CD4-positive, alpha-beta T cell treated with Interleukin-6 at 100 ng/mL for 8 hours (primary cell): ENCODE measurements at places on chromosomes 6 and 20.

DNA sequence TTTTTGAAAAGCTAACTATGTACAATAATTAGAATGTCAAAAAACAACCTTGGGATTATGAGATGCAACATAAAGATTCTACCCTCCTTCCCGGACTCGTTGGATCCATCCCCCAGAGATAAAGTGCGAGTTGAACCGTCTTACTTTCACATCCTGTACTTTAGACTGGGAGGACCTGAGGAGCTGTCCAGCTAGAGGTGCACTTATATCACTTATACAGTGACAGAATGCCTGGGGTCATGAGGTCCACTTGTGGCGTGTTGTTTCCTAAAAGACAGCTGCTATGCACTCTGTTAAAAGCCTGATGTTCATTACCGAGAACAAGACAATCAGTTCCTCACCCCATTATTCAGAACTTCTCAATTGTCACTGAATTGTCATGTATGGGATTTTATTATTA, 2.1 kb downstream of the CDS2 start:
- no peak for DNase-seq

GRCh38 chr6:144564202-144564601, 279.1 kb downstream of the UTRN start:
- DNase-seq = no peak

- DNase-seq = no peak
These were observed 57.2 kb downstream of the C6orf58 start for GRCh38 chr6:127634178-127634577.

DNA sequence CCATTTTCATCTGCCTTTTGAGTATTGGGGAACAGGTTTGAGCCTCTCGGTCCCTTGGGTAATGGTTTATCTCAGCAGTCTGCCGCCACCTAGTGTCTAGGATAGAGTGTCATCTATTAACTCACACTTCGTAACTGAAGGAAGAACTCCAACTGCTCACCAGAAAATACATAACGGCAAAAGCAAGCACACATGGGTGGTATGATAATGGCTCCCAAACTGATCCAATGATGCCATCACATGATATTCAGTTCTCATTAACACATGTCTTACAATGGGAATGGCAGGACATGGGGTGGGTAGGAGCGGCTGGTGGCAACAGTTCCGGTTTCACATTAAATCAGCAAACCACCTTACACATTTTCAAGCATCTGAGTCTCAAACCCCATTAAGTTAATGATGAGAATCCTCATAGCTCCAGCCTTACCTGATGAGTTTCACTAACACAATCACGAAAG, 110.7 kb upstream of the PHACTR1 start:
- peak; percentile 10 for DNase-seq

DNA sequence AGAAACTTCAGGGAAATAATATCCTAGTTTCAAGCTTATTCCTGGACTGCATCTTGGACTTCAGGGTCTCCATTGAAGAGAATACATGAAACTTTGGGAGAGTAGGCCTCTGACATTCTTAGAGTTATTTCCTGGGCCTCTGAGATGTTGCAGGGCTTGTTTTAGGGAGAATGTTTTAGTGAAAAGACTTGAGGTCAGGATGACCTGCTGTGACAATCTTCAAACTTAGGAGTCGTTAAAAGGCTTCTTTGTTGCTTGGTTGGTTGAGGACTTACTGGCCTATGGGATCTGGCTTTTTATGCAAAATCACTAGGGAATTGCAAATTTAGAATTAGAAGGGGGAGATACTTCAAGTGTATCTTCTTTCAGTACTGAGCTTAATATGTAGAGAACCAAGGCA, 613.2 kb upstream of the FLRT3 start:
- DNase-seq = no peak

DNA sequence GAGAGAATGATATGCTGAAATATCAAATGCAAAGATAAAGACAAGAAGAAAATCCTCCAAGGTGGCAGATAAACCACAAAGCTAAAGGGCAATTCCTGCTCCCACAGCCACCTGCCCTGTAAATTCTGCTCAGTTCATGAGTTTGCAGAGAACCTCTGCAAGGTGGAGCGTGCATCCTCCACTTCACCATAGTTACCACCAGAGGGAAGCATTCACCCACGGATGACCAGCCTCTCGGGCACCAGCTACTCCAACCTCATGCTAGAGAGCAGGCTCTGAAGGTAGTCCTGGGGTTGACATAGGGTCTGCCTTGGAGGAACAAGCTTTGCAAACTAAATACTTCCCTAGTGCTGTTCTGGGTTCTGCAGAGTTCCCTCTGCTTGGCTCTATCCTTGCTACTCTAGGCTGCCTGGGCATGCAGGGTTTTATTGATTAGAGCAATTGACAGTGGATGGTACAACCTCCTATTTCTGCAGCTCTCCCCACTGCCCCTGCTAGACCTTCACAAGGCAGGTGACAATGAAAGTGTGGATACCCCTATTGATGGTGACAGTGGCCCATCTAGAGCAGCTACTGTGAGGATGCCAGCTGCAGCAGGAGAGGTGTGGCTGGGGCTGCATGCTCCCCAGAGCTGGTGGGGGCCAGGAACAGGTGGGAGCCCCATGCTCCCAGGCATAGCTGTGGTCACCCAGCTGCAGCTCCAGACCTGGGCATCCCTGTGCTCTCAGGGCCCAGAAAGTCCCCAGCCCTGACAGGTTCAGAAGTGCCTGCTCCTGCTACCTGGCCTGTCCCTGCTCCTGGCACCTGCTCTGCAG, 51.1 kb downstream of the GGTLC1 start:
- peak; percentile 65 for DNase-seq

GRCh38 chr6:36769676-36770499, 69.4 kb downstream of the CPNE5 start:
- DNase-seq = peak; percentile 36

GRCh38 chr6:12083763-12084162, 71.7 kb downstream of the HIVEP1 start:
- no peak for DNase-seq

DNA sequence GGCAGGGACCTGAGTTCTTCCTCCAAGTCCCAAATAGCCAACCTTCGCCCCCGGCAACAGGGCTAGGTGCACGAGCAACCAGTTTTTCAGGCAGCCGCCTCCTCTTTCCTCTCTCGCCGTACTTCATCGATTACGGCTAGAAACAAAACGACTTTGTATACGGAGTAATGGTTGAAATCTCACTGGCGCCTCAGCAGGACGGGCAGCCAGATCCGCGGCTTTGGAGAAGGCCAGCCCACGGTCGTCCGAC, 333 bp upstream of the SMIM13 start:
- DNase-seq = no peak

- no peak for DNase-seq
These were observed 725 bp downstream of the OSER1 start for GRCh38 chr20:44209686-44210405.

GRCh38 chr6:170234419-170234818, 56.5 kb downstream of the DLL1 start:
- no peak for DNase-seq
